Esophagus mucosa (tissue), 1 donor: ENCODE measurements at places on chromosomes 4 and X.

DNA sequence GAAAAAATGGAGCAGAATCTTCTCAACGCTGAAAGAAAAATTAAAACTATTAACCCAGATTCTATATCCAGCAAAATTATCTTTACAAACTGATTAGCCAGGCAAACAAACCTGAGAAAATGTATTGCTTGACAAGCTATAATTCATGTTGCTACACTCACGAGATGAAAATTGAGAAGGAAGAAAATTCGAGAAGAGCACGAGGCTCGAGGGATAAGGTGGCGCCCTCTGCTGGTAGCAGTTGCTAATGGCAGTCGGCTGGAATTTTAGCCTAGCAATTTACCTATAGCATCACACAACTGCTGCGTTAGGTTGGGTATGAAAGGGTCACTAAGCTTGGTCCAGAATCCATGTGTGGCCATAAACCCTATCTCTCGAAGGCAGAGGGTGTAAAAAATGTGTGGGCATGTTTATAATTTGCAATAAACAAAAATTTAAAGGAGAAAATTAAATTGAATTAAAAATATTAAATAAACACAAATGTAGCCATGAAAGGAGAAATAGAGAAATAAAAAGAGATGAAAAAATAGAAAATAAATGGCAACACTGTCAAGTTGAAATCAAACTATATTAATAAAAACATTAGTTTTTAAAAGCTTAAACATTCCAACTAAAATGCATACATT is 126.6 kb downstream of the PPP4R3C start:
- no peak for ATAC-seq

DNA sequence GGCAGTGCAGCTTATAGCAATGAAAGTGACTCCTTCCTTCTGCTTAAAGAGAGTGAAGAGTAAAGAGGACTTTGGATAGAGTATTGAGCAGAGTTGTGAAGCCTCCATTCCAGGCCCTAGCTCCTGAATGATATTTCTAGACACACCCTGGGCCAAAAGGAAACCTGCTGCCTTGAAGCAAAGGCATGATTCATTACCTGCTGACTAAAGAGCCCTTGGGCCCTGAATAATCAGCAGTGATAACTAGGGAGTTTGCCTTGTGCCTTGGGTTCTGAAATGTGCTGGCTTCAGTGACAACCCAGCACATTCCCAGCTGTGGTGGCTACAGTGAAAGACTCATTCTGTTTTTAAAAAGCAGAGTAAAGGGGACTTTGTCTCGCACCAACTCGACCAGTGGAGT is 49.2 kb downstream of the STPG2 start:
- no peak for ATAC-seq

GRCh38 chrX:42195506-42195905 is 272.2 kb upstream of the CASK start:
- no peak for ATAC-seq

GRCh38 chrX:37350034-37350365 is 836 bp downstream of the PRRG1 start:
- ATAC-seq = peak; percentile 45

DNA sequence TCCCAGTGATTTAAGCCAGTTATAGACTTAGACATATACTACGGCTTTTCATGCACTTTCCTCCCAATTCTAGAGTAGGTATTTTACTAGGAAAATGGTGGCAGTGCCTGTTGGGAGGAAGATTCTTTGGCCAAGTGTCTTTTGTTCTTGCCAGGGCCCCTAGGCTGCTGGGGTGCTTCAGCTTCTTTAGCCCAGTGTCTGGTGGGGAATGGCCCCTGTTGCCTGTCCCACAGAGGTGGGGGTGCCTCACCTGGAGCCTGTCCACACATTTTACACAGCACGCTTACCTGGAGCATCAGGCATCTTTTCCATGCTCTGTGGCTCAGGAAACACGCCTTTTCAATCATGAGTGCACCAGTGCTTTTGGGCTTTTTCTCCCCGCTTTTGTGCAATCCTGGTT is 33.2 kb upstream of the MSANTD1 start:
- no peak for ATAC-seq

GRCh38 chr4:147103403-147103946 is 157.8 kb upstream of the TTC29 start:
- peak; percentile 89 for ATAC-seq

DNA sequence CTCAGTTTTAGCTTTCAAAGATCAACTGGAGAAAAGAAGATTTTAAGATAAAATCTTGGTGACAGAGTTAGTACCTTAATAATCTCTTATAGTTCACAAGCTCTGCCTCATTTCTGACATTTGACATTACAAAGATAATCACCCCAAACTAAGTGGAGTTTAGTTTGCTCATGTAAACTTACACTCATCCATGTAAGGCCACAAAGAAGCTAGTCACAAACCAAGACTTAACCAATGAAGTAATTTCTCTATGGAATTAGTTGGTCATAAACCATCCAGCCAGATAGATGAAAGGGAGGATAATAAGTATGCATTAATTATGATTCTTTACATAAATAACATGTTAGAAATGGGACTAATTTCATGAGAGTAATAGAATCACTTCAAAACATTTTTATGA is 159.2 kb downstream of the FAM13A start:
- ATAC-seq = no peak

- ATAC-seq = no peak
These were observed 207.5 kb downstream of the PDGFC start for GRCh38 chr4:156764145-156764544.
